Progenitor cell of endocrine pancreas (in vitro differentiated cells): ENCODE measurements at places on chromosomes 5 and 9. TPM values are rescaled to one million over a fixed set of nuclear protein-coding genes. Genes with fewer than 3 reads are reported as not detected.

DNA sequence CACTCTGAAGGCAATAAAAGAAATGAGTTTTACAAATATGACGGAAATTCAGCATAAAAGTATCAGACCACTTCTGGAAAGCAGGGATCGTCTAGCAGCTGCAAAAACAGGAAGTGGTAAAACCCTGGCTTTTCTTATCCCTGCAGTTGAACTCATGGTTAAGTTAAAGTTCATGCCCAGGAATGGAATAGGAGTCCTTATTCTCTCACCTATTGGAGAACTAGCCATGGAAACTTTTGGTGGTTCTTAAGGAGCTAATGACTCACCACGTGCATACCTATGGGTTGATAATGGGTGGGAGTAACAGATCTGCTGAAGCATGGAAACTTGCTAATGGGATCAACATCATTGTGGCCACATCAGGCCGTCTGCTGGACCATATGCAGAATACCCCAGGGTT is 93.5 kb upstream of the RGMB start:
- no peak for DNase-seq
- no peak overlapping the region for H3K4me3 ChIP-seq
- no peaks in the 10 kb centered on the region for H3K27me3 ChIP-seq
- no peak overlapping the region for H3K27ac ChIP-seq
- H3K4me1 ChIP-seq = no peaks in the 10 kb centered on the region

LCN1 gene
- total RNA-seq = not detected in 2 replicates

DNA sequence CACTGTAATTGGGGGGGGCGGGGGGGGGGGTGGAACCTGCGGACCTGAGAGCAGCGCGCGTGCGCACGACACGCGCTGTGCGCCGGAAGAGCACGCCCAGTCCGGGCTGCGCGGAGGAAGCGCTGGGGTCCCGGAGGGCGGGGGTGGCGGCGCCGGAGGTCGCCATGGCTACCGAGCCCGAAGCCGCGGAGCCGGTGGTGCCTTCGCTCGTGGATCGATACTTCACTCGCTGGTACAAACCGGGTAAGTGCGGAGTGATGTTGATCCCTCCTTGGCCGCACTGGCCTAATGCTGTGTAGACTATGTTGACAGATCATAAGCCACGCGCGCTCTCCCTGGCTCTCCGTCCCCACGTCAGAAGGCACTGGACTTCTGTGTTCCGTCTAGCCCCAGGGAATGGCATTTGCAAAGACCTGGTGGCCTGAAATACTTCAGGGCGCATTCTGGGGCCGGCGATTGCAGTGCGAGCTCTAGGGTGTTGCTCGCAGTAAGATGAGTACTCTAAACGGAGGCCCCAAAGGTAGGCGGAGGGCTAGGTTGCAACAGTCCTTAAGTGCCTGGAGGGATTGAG is at the start of gene ABITRAM:
ABITRAM (plus strand) TSS at position 78 of the 571 bp plus-strand sequence; CDS start at position 165, 87 bp downstream.
- H3K4me3 ChIP-seq = peak within 1 kb of the TSS; percentile 94
- H3K27ac ChIP-seq = peak within 1 kb of the TSS; percentile 99

DNA sequence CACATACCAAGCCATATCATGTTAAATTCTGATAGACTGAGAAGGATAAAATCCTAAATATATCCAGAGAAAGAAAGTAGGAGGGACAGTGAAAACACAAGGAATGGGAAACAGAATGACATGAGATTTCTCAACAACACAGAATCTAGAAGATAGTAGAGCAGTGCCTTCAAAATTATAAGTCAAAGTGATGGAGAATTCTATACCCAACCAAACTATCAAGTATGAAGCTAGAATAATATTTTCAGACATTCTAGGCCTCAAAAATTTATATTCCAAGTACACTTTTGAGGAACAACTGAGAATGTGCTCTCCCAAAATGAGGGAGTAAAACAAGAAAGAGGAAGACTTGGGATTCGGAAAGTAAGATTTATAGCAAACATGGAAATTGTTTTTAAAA is 10.9 kb upstream of the TTLL11 start:
- H3K4me3 ChIP-seq = no peak overlapping the region
- DNase-seq = no peak
- H3K4me1 ChIP-seq = no peaks in the 10 kb centered on the region
- H3K27me3 ChIP-seq = peaks cover 25% of the 10 kb centered on the region

ANXA1 gene
- total RNA-seq = 1.1 and 3.1 TPM in 2 replicates

LHX6 gene
- 1.6 and 3.1 TPM in 2 replicates for total RNA-seq

DRD1 gene
- not detected in 2 replicates for total RNA-seq
